ENCODE measurements at places on chromosomes 1 and 21. TPM values are rescaled to one million over a fixed set of nuclear protein-coding genes. Genes with fewer than 3 reads are reported as not detected.
A peak's percentile ranks its signal among the peaks of the same experiment; 100 is the strongest.

Gene LRRC38
- total RNA-seq = not detected

DNA sequence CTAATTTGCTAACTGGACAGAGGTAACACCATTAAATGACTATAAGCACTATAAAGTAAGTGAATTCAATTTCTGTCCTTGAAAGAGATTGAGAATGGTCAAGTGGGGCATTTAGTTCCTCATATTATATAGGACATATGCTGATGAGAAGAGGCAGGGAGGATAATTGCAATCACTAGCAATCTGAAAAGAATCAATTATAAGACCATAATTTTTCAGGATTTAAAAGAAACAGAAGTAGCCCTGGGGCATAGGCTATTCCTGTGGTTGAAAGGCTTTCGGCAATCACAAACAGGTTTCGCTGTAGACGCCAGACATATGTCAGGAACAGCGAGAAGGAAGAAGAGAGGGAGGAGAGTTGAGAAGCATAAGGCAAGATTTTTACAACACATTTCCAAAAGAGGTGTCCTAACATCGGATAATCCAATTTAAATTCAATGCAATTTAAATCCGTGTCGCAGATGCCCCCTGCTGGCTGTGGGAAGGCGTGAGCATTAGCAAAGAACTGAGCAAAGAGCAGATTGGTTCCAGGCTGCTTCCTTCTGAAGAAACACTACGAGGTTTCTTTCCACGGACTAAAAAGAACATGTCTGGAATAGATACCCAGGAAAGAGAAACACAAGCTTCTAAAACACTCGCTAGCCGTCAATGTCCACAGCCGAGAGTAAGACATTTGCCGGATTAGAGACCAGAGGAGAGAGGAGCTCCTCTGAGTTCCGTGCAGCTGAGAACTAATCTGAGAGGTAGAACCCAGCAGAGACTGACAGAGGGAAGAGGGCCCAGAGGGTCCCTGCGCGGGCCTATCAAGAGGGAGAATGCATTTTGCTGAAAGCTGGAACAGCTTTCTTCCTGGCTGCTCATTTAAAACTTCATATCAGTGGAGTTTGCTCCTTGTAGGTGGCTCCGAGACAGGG is 27.9 kb downstream of the RGS5 start:
- DNase-seq = peak; percentile 47

DNA sequence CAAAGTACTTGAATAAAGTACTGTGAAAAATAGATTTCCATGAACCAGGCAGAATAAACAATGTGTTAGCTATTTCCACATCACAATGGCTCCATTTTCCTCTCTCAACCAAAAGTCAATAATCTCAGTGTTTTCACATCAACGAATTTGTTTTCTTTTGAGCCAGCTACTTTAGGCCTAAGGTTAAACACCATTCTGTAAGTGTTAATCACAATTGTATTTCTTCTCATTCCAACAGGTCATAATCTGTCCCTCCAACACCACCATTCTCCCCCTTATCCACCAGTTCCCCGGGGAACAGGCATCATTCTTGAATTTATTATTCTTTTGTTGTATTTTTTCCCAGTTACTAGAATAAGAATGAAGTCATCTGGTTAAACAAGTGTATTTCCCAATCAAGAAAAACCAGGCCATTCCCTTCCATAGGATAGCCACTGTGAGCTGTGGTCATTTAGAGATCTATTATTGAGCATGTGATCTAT is 66.2 kb upstream of the PALMD start:
- no peak for DNase-seq

- DNase-seq = no peak
Measured at GRCh38 chr21:27224169-27224568, 257.3 kb upstream of the ADAMTS5 start.

DNA sequence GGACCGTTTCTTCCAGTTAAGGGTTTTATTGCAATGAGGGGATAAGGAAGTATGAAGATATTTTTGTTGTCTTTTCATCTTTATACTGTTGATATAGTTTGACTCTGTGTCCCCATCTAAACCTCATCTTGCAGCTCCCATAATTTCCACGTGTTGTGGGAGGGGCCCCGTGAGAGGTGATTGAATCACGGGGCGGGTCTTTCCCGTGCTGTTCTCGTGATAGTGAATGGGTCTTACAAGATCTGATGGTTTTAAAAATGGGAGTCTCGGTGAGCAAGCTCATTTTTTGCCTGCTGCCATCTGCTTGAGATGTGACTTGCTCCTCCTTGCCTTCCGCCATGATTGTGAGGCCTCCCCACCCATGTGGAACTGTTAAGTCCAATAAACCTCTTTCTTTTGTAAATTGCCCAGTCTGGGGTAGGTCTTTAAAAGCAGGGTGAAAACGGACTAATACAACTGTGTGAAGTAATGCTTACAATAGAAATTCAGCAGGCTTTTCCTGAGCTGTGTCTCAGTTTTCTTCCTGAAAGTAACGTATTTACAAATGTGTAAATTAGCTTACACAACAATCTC is 377.3 kb downstream of the SIPA1L2 start:
- no peak for DNase-seq

DNA sequence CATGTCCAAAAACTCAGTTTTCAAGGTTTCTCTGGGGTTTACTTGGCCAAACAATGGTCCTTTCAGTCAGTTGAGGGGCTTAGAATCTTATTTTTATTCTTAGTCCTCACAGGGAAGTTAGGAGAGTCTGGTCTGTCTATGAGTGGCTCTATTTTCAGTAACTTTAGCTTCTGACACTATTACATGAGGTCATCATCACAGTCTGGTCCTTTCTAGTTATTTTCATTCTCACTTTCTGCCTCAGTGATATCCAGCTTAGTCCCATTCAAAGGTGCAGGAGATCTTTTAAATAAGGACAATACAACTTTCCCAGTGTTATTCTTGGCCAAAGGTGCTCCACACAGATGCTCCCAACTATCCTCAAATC is 30.0 kb upstream of the FGGY start:
- DNase-seq = no peak

GRCh38 chr1:151833172-151833900 is 1.7 kb upstream of the RORC start:
- no peak for DNase-seq

GRCh38 chr21:36583591-36583990 is 103.7 kb upstream of the CLDN14 start:
- DNase-seq = no peak

Gene DDX59
- 8.3 TPM for total RNA-seq

Gene DMBX1
- total RNA-seq = 3.1 TPM

GRCh38 chr1:42966688-42967612 is 8.3 kb upstream of the SLC2A1 start:
- DNase-seq = peak; percentile 94

Gene VANGL1
- 26.6 TPM for total RNA-seq

- no peak for DNase-seq
Measured at GRCh38 chr1:205493241-205494085, 11.0 kb upstream of the CDK18 start.

DNA sequence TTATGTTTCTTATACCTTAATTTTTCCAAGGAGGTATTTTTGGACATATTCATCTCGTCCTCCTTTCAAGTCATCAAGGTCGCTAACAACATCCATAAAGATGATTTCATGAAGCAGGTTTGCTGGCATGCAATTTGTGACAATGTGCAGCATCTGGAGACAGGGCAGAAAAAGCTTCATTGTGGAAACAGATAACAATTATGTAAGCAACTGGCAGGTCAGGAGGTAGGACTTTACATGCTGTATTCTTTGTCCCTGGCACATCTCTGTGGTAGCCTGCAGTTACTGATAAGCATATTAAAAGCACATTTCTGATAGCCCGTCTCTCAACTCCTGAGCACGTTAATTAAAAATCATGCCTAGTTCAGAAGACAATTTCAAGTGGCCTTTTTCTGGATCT is 156.8 kb downstream of the LEPR start:
- DNase-seq = no peak

DNA sequence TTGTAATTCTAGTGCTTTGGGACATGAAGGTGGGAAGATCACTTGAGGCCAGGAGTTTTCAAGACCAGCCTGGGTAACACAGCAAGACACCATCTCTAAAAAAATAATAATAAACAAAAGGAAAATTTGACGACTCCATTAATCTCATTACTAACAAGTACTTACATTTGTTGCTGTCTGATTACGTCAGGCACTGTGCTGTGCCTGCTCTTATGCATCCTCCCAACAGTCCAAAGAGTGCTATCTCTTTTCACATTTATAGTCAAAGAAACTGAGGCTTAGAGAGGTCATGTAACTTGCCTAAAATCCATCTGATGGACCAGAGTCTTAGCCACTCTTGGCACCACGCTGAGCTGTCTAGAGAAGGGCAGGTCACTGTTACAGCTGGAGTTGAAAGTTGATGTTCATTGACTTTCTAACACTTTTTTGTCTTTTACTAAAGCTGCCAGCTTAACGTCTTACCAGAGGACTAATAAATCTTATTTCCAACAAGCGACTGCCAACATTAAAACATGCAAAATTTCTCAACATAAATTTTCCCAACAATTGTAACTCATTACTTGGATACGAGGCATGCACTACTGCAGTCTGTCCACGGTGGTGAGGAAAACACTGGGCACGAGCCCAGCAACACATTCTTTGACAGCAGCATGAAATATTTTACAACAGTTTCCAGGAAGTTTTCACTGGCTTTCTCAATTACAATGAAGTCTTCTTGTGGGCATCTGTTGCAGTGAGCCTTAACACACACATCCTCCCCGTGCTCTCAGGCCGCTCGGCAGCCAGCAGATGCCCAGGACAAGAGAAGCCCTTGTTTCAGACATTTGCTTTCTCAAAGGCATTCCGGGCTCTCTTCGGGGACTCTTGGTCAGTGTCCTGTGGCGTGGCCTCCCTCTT is 262.9 kb upstream of the PROX1 start:
- peak; percentile 37 for DNase-seq

Gene PLA2G4A
- 10.6 TPM for total RNA-seq

Gene HOOK1
- total RNA-seq = 8.4 TPM

Gene DNAJC28
- 0.42 TPM for total RNA-seq

DNA sequence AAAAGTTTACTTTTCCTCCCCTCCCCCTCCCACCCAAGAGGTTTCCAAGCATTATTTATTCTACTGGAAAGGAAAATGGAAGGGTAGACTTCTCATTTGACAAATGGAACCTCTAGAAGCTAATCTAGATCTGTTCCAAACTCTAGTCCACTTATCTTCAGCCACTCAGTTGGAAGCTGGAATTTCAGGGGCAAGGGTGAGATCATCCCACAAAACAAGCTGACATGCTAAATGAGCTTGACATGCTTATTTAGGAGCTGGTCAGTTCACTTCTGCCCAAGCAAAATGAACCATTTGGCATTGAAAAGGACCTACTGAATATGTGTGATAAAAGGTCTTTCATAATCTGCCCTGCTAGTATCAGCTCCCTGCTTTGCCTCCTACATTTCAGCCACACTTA is 5.0 kb downstream of the LRRC41 start:
- DNase-seq = no peak

Gene IQCC
- 4.8 TPM for total RNA-seq

Gene FCAMR
- 0.03 TPM for total RNA-seq

Gene MTARC1
- total RNA-seq = 6.8 TPM

Measured in HT-29 (cell line).